ENCODE measurements at places on chromosomes 4 and X. TPM values are rescaled to one million over a fixed set of nuclear protein-coding genes. Genes with fewer than 3 reads are reported as not detected.

GRCh38 chrX:36562986-36563385, 445.2 kb upstream of the FAM47C start:
- DNase-seq = no peak

DNA sequence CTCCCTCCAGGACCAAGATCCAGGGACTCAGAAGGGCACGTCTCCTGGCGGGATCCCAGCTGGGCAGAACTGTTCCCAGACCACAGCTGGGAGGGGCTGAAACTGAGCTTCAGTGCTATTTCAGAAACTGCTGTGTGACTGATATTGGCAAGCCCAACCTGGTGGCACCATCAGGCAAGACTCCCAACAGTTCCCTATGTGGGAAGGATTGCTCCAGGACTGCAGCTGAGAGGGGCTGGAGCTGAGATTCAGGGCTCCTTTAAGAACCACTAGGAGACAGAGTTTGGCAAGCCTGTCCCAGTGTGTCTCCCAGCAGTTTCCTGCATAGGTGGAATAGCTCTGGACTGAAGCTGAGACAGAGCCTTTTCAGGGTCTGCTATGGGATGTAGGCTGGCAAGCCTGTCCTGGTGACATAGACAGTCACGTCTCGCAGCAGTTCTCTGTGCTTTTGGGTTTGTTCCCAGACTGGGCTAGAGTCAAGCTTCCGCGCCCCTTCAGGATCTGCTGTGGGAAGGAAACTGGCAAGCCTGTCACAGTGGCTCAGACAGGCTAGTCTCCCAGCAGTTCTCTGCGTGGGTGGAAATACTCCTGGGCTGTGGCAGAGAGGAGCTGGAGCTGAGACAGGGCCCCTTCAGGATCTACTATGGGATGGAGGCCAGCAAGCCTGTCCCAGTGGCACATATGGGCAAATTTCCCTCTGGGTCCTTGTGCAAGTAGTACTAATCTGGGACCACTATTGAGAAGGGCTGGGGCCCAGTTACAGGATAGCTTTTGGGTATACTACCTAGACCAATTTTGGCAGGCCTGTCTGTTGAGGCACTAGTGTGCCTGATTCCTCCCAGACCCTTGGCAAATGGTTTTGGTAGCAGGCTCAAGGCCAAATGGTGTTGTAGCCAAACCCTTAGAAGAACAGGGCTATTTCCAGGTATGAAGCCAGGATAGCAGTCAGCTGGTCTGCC, 20.2 kb upstream of the MED14 start:
- no peak for DNase-seq

The TNMD gene
- total RNA-seq = 19.6 TPM

DNA sequence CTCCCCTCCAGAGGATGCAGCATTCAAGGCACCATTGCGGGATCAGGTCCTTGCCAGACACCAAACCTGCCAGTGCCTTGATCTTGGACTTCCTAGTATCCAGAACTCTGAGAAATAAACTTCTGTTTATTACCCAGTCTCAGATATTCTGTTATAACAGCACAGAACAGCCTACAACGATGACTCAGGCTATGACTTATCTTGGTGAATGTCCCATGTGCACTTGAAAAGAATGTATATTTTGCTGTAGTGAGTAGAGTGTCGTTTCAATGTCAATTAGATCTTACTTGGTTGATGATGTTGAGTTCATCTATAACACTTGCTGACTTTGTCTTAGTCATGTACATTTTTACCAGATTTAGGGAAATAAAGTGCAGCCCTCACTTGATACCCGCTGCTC, 34.5 kb upstream of the PGRMC1 start:
- DNase-seq = no peak

The ZNF157 gene
- total RNA-seq = 0.49 TPM

The SRPX gene
- 42.0 TPM for total RNA-seq

The GPR50 gene
- not detected for total RNA-seq

DNA sequence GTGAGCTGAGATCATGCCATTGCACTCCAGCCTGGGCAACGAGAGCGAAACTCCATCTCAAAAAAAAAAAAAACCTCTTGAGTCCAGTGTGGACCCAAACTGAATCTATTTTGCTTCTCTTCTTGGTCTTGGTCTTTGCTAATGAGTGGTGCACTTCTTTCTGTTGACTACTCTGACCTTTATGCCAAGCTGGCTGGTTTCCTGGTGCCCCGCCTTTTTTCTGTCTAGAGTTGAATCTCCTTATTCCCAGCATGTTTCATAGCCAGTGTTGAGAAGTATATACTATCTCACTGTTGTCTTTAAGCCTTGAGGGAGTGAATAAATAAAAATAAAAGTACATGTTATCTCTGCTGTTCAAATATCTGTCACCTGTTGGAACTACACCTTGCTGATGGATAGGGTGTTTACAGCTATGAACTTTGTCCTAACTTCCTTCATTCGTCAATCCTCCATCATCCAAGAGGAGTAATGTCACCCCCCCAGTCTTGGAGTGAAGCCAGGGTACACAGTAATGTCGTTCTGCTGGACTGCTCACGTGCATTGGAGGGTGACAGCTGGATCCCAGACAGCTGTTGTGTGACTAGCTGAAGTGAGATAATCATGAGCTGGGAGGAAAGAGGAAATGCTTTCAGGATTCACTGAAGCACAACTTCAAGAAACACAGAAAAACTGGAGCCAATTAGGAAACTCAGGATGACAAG, 99.3 kb upstream of the PRKG2 start:
- DNase-seq = peak; percentile 85

- DNase-seq = no peak
Observed at GRCh38 chrX:24657671-24658386, 10.7 kb upstream of the PCYT1B start.

DNA sequence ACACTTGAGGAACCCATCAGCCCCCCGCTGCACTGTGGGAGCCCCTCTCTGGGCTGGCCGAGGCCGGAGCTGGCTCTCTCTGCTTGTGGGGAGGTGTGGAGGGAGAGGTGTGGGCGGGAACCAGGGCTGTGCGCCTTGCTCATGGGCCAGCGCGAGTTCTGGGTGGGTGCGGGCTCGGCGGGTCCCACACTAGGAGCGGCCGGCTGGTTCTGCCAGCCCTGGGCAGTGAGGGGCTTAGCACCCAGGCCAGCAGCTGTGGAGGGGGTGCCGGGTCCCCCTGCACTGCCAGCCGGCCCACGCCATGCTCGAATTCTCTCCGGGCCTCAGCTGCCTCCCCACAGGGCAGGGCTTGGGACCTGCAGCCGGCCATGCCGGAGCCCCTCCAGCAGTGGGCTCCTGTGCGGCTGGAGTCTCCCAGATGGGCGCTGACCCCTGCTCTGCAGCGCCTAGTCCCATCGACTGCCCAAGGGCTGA, 430.2 kb downstream of the FAT4 start:
- no peak for DNase-seq

The PNCK gene
- total RNA-seq = 0.99 TPM

DNA sequence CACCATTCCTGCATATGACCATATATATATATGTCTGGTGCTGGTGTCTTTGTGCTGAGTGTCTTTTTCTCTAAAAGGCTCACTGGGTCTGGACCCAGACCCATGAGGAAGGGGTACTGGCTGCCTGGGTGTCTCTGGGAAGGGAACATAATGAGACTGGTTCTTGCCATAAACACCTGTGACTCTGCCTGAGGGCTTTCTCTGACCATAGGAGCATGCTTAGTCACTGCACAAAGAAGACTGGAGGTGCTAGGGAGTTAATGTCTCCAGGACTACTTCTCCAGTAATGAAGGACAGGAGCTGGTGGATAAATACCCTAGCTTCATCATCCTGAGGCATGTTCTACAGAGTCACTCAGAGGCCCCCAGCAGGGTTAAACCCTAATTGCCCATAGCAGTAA, 47.1 kb upstream of the CASK start:
- DNase-seq = no peak

DNA sequence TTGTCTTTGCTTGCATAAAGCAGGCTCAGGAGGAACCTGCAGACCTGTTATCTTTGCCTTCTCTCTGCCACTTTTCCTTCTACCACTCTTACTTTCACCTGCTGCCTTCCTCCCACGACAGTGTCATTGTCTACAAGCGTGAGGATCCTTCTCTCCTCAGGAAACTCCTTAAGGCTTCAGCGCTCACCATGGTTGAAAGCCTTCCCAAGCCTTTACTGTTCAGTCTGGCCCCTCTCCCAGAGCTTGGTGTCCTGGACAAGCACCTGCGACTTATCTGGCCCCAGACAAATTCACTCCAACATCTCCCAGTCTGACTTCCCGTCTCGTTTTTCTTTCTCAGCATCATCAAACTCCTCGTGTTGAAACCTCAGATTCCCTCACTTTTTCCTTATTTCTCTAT, 31.0 kb downstream of the CC2D2A start:
- DNase-seq = no peak

DNA sequence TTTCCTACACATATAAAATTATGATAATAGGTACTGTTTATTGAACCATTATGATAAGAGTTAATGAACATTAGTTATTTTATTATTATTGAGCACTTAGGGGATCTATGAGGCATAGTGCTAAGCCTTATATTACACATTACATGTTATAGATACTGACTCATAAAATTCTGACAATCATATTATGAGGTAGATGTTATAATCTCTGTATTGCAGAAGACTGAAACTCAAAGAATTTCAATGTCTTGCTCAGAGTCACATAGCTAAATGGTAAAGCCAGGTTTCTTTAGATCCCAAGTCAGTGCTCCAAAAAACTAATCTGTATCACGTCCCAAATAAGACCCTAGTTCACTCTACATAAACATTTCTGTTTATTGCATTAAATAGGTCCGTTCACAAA, 207.2 kb upstream of the CNKSR2 start:
- no peak for DNase-seq

The HSFX3 gene
- total RNA-seq = not detected

The TSPYL2 gene
- total RNA-seq = 16.9 TPM

DNA sequence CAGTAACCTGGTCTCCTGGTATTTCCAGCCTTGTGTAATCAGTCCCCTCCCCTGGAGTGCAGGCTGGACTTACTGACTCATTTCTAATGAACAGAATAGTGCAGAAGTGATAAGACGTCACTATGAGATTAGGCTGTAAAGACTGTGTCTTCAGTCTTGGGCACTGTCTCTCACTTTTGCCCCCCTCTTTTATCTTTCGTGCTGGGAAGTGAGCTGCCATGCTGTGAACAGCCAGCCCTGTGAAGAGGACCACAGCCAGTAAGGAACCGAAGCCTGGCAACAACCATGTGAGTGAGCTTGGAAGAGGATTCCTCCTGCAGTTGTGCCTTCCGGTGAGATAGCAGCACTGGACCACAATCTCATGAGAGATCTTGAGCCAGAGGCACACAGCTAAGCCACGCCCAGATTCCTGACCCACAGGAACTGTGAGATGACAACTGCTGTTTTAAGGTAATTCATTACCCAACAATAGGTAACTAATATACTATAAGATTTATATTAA, 67.5 kb upstream of the GPR34 start:
- no peak for DNase-seq

DNA sequence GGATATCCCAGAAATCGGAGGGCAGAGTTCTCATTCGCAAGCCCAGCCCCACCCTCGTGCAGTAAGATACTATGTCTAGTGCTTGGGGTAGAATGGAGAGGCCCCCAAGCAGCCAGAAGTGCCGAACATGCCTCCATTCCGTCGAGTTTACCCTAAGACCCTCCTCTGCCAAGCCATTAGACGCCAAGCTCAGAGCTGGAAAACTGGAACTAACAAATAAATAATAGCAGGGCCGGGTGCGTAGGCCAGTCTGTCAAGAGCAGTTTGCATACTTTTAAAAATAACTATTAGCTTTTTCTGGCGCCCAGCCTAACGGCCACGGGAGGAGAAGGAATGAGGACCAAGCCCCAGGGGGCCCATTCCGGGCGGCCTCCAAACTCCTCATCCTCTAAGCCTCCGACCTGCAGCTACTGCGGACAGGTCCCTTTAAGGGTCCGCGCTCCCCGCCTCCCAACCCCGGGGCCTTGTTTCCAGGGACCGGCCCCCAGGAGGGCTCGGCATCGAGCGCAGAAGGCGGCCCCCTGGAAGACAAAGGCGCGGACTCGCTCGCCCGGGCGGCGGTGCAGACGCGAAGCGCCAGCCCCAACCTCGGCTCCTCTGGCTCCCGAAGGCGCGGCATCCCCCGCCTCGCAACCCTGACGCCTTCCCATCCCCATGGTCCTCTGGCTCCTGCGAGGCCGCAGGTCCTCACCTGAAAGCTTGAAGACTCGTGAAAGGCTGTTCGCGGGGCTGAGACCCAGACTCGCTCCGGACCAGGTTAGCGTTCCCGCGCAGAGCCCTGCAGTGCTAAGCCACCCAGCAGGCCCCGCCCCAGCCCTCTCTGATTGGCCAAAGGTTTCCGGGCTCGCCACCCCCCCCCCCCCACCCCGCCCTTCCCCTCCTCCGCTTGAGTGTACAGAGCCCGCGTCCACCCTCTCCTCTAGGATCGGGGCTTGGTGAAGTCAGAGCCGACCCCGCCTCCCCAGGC, at the start of gene TMSB15A:
TMSB15A (minus strand) TSS at position 765 of the 967 bp plus-strand sequence.
- peak; percentile 58 for DNase-seq

GRCh38 chrX:43573441-43574015, 82.6 kb upstream of the MAOA start:
- DNase-seq = no peak

- peak; percentile 1 for DNase-seq
Observed at GRCh38 chrX:15497865-15498264, 2.7 kb upstream of the BMX start.

The UCP1 gene
- 1.7 TPM for total RNA-seq

- no peak for DNase-seq
Observed at GRCh38 chrX:136304493-136304892, 3.7 kb downstream of the ADGRG4 start.

DNA sequence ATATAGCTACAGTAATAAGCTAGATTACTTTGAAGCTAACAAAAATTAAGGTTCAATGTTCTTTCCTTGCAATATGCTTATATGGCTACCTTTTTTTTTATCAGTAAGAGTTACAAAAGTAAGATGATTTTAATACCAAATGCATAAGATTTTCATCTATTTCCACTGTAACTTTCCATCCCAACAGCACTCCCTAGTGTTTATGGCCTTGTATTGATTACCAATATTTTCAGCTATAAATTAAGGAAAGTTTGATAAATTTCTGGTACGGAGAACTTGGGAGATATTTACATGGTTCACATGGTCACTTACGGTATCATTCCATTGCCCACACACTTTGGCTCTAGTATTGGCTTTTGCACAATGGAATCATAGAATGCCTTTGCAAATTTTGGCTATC, 448.9 kb upstream of the PABPC4L start:
- DNase-seq = no peak

- no peak for DNase-seq
Observed at GRCh38 chr4:41299486-41299885, 42.8 kb downstream of the UCHL1 start.
